ENCODE measurements at places on chromosomes 3 and 15.
A peak's percentile ranks its signal among the peaks of the same experiment; 100 is the strongest.

GRCh38 chr15:48029642-48030041, 91.1 kb upstream of the SLC24A5 start:
- no peak for DNase-seq

GRCh38 chr3:48919215-48920138, 835 bp downstream of the ARIH2 start:
- no peak for DNase-seq

GRCh38 chr3:10459954-10460754, 45.2 kb downstream of the ATP2B2 start:
- no peak for DNase-seq

DNA sequence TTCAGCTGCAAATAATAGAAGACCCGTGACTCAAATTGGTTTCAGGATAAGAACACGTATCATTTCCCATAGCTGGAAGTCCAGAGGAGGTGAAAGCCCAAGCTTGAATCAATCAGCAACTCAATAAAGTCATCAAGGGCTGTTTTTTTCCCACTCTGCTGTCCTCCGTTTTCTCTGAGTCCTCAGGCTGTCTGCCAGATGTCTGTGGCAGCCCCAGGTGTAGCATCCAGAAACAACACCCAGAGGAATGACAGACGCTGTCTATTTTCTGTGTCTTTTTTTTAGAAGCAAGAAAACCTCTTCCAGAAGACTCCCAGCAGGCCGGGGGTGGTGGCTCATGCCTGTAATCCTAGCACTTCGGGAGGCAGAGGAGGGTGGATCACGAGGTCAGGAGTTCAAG, 204.4 kb downstream of the FAM43A start:
- no peak for DNase-seq

GRCh38 chr3:39428745-39429201, 22.3 kb downstream of the RPSA start:
- DNase-seq = no peak

- DNase-seq = no peak
These were observed 121.8 kb upstream of the SLC6A11 start for GRCh38 chr3:10694179-10694578.

- DNase-seq = peak; percentile 75
These were observed at the start of gene BLM for GRCh38 chr15:90716976-90717821. BLM (plus strand) TSS chr15:90717346; CDS start chr15:90747393, 30,047 bp downstream.

DNA sequence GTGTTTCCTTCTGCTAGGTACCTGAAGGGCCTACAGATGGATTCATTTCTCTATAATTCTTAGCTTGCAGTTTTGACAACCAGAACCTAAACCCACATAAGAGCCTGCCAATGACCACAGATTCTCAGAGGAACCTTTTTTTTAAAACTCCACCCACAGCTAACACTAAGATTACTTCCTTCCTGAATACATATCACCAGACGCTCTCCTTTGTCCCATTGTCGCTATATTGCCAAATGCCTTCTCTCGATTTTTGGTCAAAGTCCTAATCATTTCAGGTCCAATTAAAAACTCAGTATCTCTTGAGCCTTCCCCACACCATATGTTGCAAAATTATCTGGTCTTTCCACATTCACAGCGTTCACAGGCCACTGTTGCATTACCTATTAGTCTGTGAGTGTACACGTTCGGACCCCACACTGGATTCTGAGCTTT, 12.4 kb downstream of the ZNF710 start:
- DNase-seq = no peak

DNA sequence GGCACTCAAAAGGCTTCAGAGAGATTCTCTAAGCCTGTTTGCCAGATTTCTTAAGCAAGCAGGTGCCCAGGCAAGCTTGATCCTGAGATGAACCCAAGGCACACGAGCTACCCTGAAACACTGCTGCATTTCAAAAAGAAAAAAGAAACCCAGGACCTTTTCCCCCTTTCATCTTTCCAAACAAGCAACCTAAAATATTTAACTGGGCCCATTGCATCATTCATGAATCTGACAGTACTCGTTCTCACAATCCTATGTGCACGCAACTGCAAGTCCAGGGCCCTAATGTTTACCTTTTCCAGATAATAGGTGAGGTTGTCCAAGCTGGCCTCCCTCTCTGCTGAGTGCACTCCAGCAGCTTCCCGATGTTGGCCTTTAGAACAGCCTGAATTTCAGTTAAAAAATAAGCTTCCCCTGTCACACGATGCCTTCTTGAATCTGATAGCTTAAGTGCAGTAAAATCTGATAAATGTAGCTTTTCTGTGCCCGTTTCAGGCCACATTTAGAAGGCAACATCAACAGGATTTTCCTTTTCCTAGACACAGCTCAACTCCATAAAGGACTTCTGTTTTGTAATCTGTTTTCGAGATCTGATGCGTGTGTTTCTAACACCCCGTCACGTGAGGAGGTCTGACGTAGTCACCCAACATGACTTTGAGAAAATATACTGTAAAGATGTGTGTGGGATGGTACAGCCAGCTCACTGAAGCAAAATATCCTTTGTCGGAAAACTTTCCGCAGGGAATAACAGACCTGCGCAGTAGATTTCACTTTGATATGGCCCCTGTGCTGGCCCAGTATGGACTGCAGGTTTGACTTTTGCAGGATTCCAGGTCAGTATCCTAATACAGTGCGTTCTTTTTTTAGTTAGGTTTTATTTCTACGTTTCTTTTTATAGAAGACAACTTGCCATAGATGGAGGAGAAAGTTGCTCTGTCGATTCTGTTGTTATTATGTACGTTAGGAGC, 55.1 kb upstream of the RASA2 start:
- DNase-seq = no peak

GRCh38 chr15:69225355-69226022, 65.1 kb downstream of the GLCE start:
- no peak for DNase-seq

- DNase-seq = peak; percentile 1
These were observed 117.9 kb upstream of the UBE2E2 start for GRCh38 chr3:23085261-23085660.

- DNase-seq = no peak
These were observed 9.8 kb downstream of the MSL2 start for GRCh38 chr3:136186344-136186743.

GRCh38 chr3:50138266-50139200, 16.6 kb upstream of the SEMA3F start:
- no peak for DNase-seq

- DNase-seq = no peak
These were observed 165.2 kb upstream of the UMPS start for GRCh38 chr3:124565013-124565412.

DNA sequence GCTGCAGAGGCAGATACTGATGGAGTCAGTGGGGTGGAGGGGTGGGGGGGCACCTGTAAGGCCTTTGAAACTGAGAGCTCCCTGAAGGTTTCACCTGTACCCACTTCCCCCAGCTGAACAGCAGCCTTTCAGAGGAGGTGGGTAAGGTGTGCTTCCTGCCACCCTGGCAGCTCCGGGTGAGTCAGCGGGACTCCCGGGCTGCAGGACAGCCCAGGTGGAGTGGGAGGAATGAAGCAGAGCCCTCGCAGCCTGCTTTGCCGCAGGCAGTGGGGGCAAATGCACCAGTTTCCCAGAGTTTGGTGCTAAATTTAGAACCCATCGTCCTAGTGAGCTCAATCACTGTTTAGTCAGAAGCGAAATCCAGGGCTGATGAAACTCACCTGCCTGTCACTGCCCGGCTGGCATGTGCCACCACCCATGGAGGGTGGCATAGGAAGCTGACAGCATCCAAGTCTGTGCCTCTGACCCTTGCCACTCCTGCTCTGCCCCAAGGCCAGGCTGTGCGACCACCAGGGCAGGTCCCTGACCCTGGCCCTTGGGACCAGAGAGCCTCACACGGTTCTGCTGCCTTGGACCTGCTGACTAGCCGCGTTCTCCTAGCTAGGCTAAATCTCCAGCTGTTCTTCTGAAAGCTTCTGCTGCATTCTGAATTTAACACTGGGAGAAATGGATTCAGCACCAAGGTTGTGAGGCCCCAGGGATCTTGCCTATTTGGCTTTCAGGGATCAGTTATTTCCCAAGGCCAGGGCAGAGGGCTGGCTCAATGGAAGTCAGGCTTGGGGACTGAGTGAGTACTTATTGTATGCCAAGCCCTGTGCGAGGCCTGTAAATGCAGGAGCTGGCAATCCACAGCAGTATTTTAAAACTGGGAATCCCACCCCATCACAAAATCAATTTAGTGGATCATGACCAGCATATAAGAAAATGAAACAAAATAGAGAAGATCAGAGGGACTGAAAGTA, 67.3 kb upstream of the RASGRF1 start:
- DNase-seq = no peak

- no peak for DNase-seq
These were observed 92.0 kb upstream of the RNU6-1 start for GRCh38 chr15:67931861-67932260.

DNA sequence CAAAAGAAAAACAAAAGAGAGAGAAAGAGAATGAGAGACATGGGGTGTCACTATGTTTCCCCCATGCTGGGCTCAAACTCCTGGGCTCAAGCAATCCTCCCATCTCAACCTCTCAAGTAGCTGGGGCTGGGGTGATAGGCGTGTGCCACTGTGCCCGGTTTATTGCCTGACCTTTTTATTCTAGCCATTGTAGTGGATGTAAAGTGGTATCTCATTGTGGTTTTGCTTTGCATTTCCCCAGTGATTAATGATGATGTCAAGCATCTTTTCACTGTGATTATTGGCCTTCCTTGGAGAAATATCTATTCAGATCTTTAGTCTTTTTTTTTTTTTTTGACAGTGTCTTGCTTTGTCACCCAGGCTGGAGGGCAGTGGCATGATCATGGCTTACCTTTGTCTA, 37.7 kb upstream of the GK5 start:
- no peak for DNase-seq
